ENCODE measurements at places on chromosomes 13 and 19. TPM values are rescaled to one million over a fixed set of nuclear protein-coding genes. Genes with fewer than 3 reads are reported as not detected.

GRCh38 chr13:100394005-100394695 lies 194.4 kb downstream of the GGACT start:
- DNase-seq, result peak; percentile 40

PTPRS gene
- total RNA-seq, result 103 TPM

DNA sequence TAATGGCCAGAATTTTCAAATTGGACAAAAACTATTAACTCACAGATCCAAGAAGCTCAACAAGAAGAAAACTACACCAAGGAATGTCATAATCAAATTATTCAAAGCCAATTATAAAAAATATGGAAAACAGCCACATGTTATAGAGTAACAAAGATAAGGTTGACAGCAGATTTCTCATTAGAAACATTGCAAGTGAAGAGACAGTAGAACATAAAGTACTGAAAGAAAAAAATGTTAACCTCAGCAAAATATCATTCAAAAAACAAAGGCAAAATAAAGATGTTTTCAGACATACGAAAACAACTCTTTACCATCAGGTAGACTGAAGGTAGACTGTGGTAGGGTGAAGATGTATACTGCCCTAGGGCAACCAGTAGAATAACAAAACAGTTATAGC lies 83.4 kb downstream of the KCNRG start:
- no peak for DNase-seq

DNA sequence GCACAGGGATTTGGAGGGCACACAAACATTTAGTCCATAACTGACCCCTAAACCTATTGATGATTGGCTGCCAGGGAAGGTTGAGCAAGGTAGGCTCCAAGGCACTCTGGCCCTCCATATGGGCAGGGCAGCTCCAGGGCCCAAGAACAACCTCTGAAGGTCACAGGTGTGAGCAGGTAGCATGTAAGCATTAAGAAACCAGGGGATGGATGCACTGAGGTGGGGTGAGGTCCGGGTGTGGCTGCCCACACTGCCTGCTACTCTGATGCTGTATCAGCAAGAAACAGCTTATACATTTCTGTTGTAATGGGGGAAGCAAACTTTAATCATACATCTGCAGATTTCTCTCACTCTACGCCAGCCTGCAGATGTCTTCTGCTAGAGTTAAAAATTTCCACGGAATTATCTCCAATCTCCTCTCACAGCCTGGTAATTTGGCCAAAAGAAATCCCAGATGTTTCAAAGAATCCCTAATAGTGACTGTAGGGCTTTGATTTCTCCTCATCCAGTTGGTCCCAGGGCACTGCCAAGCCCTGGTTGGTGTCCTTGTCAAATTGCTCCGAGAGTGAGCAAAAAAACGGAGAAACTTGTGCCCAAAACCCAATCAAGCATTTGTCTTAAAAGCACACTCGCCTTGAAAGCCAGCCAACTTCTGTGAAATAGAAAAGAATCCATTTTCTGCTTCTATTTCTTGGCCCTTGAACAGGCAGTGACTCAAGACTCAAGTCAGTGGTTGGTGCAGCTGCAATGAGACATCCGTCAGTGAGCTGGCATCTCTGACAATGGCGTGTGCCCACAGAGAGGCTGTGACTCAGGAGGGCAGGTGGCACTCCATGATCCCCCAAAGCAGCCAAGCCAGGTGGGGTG lies 72.5 kb upstream of the MRI1 start:
- no peak for DNase-seq

DNA sequence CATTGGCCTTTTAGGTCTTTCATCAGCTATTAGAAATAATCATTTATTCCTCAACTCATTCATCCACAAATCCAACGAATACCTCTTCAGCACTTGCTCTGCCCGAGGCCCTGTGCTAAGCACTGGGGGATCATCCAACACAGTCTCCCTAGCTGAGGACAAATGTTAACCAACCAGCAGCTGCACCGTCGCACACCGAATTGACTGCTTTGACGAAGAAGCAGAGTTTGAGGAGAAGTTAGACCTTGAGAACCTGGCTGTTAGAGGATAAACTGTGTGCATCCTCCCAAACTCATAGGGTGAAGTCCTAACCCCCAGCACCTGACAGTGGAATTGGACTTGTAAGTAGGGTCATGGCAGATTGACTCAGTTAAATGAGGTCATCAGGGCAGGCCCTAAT lies 170.9 kb downstream of the USP12 start:
- no peak for DNase-seq

DNA sequence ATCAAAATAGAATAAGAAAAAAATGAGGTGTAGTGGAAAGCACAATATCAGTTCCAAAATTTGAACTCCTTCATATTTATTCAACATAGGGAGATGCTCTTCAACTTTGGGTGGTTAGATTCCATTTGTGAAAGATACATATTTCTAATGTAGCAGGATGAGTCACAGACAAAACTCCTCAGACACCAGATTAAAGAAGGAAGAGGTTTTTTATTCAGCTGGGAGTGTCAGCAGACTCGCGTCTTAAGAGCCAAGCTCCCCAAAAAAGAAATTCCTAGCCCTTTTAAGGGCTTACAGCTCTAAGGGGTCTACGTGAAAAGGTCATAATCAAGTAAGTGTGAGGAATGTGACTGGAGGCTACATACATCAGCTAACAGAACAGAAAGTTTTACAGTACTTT lies 6.8 kb upstream of the ZNF765 start:
- no peak for DNase-seq

- DNase-seq, result no peak
Observed at GRCh38 chr13:33168321-33168960, 117.1 kb downstream of the STARD13 start.

GRCh38 chr13:25171517-25172302 lies at the start of gene AMER2:
Gene AMER2 (minus strand): TSS chr13:25172288. CDS start chr13:25171619, 669 bp downstream.
- DNase-seq, result no peak

GRCh38 chr19:41112728-41113290 lies 1.4 kb upstream of the CYP2F1 start:
- DNase-seq, result no peak

- DNase-seq, result no peak
Observed at GRCh38 chr13:98446234-98446621, 130.7 kb downstream of the STK24 start.

DNA sequence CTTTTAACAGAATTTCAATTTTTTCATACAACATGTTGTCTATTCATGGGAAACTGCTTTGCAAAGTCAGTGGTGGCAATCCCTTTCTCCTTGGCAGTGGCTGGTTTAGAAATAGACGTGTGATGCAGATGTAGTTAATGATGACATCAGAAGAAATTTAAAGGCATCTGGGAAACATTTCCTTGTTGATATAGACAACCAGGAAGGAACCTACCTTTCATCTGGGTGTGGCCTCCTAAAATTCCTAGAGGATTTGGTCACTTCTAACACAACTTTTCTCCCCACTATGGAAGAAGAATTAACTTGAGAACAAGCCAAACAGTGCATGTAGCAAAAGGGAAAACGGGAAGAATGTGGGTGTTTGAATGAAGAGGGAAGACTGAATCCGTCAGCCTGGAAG lies 102.8 kb downstream of the EFNB2 start:
- DNase-seq, result no peak

GPR12 gene
- total RNA-seq, result not detected

OR10H1 gene
- total RNA-seq, result 0.09 TPM

ZNF546 gene
- total RNA-seq, result 7.3 TPM

TUBA3C gene
- not detected for total RNA-seq

DNA sequence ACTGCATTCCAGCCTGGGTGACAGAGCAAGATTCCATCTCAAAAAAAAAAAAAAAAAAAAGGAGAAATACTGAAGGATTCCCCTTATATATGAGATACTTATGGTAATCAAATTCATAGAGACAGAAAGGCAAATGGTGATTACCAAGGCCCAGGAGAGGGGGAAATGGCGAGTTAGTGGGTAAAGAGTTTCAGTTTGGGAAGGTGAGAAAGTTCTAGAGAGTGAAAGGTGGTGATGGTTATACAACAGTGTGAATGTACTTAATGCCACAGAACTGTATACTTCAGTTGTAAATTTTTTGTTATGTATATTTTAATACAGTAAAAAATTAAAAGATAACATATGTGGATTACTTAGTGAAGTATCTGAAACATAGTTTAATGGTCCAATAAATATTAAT lies 90.2 kb downstream of the DHRS12 start:
- DNase-seq, result no peak

DNA sequence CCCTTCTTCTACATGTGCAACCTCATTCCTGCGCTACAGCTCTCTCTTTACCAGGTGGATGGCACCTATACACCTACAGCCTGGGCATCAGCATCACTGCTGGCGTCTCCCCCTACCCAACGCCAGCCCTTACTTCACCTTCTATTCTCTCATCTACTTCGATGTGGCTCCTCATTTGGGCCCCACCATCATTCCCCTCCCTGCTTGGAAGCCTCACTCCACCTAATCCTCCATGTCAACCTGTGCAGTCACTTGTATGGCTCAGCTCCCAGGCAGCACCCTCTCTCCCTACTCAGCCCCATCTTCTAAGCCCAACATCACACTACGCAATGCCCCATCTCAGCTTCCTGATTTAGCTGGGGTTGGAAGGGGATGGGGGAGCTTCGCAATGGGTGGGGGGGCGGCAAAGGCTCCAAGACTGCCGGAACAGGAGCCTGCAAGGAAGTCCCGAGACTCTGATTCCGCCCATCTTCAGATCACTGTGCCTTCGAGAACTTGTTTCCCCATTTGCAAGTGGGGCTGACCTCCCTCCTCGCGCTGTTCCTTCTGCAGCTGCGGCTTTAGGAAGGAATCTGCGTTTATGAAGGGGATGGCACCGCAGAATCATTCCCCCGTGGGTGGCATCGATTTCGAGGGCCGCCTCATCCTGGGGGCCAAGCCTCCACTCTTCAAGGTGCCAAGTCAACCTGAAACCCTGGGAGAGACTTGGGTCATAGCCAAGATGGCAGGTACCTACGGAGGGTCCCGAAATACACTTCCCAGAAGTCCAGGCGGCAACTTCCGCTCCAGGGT lies 913 bp downstream of the MZF1 start:
- no peak for DNase-seq

DNA sequence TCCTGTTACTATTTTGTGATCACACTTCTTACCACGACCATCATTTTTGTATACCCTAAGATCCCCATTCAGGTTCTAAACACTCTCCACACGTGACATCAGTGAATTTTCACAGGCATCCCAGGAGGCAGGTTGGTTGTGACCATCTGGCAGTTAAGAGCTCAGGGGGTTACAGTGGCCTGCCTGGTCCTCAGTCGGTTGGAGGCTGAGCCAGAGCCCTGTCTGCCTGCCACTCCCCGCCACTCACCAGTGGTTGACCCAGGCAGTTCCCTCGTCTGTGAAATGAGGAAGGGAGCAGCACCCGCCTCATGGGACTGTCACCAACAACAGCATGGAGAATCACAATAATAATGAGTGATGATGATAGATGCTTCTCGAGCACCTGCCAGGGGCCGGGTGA lies 36.4 kb upstream of the EHD2 start:
- no peak for DNase-seq

GRCh38 chr19:3642987-3643673 lies 16.5 kb upstream of the CACTIN start:
- DNase-seq, result no peak

DNA sequence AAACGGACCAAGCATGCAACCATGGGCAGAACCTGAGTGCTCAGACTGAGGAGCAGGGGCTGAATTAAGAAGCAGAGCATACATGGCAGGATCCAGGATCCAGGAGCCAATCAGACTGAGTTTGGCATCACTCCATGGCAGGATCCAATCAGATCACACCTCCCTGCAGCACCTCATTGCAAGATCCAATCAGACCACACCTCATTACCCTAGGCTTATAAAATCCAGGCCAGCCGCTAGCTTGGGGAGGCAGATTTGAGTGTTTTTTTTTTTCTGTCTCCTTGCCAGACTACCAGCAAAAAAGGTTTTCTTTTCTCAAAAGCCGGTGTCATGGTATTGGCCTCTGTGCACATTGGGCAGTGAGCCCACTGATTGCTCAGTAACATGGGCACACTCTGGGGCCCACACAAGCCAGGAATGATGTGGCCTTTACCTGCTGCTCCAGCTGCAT lies 127.9 kb upstream of the GJB6 start:
- DNase-seq, result no peak

DNA sequence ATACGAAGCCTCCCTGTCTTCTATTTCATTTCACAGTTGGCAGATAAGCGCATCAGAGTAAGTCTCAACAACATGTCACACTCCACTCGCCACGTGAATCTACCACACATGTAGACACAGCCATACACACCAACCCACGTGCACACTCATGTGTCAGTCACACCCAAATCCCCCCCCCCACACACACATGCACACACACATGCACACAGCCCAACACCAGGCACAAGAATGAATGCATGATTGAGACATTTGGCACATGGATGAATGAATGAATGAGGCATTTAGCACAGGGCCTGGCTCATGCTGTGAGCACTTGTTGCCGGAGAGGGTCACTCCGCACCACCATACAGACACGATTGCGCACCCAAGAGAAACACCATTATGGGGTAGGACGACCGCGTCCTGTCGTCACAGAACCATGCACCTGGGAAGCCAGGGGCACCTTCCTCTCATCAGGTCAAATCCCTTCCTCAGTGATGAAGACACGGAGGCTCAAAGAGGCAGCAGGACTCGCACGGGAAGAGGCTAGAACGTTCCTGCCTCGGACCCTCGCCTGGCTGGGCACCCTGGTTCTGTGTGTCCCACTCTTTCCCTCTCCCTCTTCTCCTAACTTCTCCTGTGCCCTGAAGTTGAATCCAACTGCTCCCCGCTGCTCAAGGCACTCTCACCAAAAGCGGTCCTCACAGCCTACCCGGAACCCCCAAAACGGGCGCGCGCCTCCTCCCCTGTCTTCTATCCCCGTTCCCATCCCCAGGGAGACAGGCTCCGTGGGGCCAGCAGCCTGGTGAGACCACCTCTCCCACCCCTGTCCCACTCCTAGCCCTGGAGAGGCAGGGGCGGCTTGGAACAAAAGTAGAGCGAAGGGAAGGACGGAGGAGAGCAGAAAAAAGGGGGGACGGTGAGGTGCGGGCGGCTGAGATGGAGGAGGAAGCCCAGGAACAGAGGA lies 1.3 kb downstream of the MEIS3 start:
- peak; percentile 16 for DNase-seq

CACNA1A gene
- 1.7 TPM for total RNA-seq

COX7A1 gene
- total RNA-seq, result 56.2 TPM

- no peak for DNase-seq
Observed at GRCh38 chr13:77584106-77584505, 48.6 kb downstream of the SCEL start.

MAP2K2 gene
- total RNA-seq, result 105 TPM

DNA sequence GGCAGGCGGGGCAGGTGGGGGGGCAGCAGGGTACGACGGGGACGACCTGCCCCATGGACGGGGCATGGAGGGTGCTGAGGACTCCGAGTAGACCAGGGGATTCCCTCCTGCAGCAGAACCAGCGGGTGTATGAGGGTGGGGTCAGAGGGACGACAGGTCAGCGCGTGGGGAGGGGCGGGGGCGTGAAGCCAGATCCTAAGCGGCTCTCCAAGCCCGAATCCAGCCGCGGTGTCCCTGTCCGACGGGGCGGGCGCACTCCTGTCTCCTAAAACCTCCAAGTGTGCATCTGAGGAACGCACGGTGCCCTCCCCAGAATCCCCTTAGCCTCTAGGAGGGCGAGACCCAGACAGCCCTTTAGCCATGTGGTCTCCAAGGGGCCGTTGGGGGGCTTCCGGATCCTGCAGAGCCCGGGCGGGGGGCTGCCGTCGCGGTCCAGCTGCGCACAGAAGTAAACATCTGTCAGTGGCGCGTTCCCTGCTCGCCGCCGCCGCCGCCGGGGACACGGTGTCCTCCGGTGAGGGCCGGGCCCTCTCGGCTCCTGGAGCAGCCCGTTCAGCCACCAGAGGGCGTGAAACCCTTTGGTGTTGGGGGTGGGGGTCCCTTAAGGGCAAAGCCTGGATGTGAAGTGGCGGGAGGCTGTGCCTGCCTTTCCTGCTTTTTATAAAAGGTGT lies 730 bp downstream of the NRTN start:
- DNase-seq, result peak; percentile 91

GRCh38 chr13:30108913-30109237 lies 198.5 kb downstream of the KATNAL1 start:
- peak; percentile 92 for DNase-seq
